ENCODE measurements at places on chromosomes 13 and 19.

DNA sequence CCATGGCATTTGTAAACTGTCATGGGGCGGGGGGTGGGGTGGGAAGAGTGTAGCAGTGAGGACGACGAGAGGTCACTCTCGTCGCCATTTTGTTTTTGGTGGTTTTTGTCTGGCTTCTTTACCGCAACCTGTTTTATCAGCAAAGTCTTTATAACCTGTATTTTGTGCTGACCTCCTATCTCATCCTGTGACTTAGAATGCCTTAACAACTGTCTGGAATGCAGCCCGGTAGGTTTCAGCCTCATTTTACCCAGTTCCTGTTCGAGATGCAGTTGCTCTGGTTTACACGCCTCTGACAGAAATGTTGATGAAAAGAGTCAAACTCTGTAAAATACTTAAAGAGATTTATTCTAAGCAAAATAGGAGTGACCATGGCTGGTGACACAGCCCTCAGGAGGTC, 852.0 kb downstream of the DACH1 start:
- DNase-seq, result no peak

DNA sequence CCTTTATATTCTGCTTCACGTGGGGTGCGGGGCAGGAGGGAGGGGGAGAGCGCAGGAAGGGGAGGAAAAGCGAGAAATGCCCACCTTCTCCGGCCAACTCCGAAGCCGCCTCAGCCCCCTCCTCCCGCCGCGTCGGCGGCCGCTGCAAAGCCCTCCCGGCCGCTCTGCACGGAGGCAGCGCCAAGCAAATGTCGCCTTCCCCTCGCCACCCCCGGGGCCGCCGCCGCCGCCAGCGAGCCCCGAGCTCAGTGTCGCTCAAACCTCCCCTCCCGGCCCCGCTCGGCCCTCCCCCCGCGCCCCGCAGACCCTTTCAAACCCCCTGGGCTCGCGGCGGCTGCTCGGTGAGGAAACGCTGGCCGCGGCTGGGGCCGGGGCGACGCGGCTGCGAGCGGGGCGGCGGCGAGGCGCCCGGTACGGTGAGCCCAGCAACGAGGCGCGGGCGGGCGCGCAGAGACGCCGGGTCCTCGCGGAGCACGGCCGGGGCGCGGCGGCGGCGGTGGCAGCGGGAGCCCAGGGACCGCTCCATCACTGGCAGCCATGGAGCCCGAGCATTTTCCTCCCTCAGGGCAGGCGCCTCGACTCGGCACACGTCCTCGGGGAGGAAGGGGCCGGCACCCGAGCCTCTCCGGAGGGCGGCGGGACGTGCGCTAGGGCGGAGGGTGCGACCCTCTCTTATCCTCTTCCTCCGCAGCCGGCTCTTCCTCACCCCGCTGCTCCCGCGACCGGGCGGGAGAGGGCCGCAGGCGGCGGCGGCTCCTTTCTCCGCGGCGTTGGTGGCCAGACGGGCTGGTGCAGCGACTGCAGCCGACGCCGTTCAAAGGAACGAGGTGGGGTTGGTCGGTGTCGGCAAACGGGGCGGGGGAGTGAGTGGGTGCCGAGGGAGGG, 463 bp upstream of the TSC22D1 start:
- no peak for DNase-seq

- DNase-seq, result no peak
Measured at GRCh38 chr19:3480383-3481091, at the start of gene SMIM24. TSS of gene SMIM24 (minus strand) at chr19:3480525. CDS start at chr19:3480463, 62 bp downstream.

DNA sequence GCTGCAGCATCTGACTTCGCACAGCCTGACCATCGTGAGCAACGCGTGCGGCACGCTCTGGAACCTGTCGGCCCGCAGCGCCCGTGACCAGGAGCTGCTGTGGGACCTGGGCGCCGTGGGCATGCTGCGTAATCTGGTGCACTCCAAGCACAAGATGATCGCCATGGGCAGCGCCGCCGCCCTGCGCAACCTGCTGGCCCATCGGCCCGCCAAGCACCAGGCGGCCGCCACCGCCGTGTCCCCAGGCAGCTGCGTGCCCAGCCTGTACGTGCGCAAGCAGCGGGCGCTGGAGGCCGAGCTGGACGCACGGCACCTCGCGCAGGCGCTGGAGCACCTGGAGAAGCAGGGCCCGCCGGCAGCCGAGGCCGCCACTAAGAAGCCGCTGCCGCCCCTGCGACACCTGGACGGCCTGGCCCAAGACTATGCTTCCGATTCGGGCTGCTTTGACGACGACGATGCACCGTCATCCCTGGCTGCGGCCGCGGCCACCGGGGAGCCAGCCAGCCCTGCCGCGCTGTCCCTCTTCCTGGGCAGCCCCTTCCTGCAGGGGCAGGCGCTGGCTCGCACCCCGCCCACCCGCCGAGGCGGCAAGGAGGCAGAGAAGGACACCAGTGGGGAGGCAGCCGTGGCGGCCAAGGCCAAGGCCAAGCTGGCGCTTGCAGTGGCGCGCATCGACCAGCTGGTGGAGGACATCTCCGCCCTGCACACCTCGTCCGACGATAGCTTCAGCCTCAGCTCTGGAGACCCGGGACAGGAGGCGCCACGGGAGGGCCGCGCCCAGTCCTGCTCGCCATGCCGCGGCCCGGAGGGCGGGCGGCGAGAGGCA, 13.6 kb downstream of the C19orf25 start:
- no peak for DNase-seq

- no peak for DNase-seq
Measured at GRCh38 chr13:27997904-27998522, 9.5 kb upstream of the URAD start.

- no peak for DNase-seq
Measured at GRCh38 chr13:103184413-103184812, 118.2 kb upstream of the SLC10A2 start.

- no peak for DNase-seq
Measured at GRCh38 chr13:39200249-39200910, 162.1 kb downstream of the NHLRC3 start.

DNA sequence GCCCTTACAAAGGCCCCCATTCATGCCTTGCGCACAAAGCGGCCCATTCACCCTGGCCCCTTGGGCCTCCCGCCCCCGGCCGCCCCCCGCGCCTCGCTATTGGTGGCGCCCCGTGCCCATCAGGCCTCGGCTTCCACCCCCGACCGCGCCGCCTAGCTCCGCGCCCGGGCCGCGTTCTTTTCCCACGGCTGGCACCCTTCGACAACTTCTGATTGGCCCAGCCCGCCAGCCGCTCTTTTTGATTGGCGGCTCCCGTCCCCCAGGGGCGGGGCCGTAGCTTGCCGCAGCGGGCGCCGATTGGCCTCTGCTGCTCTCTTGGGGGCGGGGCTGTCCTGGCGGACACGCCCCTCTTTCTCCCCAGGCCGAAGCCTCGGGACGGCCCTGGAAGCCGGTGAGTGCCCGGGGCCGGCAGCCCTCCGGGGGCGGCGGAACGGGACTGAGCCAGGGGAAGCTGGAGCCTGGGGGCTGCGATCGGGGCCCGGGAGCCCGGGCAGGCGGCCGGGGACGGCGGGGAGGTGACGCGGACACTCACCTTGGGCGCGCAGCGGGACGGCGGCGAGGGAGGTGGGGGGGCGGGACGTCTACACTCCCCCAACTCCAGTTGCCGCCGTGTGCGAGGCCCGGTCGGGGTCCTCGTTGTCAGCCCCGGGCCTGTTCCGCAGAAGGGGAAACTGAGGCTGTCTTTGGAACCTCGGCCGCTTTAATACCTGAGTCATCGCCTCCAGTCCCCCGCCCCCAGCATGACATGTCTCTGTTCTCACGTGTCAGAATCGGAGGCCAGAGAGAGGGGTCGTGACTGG, at the start of gene MYH14:
Gene MYH14 (plus strand): TSS at position 342 of the 800 bp plus-strand sequence. CDS start 6,744 bp downstream, outside the sequence.
- DNase-seq, result no peak

DNA sequence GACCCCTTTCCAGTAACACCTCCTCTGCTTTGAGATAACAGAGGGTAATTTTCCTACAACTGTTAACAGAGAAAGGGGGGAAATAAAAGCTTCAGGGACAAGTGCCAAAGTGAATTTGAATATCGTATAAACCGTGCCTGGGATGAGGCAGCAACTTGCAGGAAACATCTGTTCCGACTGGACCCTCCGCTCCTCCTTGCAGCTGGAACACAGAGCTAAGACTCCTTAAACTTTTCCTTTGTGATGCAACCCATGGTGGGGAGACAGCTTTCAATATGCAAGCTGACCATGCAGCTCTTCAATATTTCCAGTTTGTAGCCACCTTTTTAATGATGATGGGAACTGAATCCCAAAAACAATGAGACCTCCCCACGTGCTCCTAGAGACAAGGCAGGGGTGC, 432.6 kb downstream of the ZNF536 start:
- DNase-seq, result no peak

DNA sequence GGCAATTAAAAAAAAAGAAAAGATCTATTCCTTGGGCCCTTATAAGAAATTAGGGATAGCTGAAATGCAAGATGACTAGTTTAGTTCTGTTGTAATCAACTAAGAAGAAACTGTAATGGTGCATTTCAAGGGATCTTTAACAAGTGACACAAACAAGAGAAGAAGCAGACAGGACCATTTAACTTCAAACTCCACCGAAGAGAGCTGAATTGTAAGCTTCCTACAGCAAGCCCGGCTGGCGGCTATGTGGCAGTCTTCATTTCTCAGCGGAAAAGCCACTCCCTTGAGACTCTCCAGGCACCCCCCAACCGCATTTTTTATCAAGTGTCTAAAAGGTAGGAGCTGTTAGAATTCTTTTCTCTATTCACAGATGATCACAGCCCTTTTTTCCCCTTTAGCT, 305.2 kb upstream of the ZNF507 start:
- no peak for DNase-seq

GRCh38 chr13:112443995-112444311, 67.8 kb downstream of the SPACA7 start:
- peak; percentile 6 for DNase-seq

GRCh38 chr19:18183529-18183928, 9.5 kb upstream of the MPV17L2 start:
- no peak for DNase-seq

- no peak for DNase-seq
Measured at GRCh38 chr19:2820112-2820702, 539 bp downstream of the ZNF554 start.

- no peak for DNase-seq
Measured at GRCh38 chr19:52936954-52937325, 13.7 kb upstream of the ZNF888 start.

DNA sequence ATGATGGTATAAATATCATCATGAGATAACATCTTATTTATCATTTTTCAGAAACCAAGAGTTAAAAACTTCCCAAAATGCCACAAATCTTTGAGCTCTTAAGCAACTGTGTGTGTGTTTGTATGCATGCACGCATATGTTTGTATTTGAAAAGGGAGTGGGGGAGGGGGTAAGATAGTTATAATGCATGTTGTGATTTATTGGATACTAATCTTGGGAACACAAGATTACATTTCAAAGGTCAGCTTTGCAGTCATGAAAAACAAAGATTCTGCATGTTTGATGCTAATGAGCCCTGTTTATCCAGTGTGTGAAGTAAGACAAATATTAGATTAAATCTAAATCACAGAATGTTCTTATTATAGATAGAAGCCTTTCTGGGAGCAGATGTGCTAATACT, 355.9 kb downstream of the DCT start:
- DNase-seq, result no peak

DNA sequence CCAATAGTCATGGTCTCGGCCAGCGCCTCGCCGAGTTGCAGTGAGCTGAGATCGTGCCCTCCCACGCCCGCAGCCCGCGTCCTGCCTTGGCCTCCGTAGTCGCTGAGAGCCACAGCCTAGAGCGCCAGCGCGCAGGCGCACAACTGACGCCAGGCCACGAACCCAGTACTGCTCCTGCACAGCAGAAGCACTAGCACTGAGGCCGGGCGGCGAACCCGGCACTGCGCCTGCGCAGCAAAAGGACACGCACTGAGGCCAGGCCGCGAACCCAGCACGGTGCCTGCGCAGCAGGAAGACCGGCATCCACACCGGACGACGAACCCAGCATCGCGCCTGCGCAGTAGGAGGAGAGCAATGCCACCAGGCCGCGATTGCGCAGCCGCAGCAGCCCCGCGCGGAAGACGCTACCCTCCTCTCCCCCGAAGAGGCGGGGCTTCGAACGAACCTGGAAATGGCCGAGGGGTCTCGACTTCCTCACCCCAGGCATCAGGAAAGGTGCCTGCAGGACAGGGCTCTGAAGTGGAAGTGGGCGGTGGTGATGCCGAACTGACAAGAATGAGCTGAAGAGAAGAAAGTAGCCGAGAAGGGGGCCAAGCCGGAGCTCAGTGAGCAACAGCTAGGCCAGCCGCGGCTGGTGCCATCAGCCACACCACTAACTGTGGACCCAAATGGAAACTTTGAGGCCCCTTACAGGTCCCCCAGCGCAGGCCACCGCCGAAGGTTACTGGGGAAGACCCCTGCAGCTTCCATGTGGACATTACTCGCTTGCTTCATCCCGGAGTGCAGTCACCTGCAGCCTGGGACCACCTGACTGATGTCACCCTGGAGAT, 7.5 kb downstream of the F10 start:
- DNase-seq, result no peak

- DNase-seq, result no peak
Measured at GRCh38 chr13:99178636-99179035, 22.0 kb upstream of the UBAC2 start.

- no peak for DNase-seq
Measured at GRCh38 chr13:102847272-102848234, 1.7 kb downstream of the ERCC5 start.

DNA sequence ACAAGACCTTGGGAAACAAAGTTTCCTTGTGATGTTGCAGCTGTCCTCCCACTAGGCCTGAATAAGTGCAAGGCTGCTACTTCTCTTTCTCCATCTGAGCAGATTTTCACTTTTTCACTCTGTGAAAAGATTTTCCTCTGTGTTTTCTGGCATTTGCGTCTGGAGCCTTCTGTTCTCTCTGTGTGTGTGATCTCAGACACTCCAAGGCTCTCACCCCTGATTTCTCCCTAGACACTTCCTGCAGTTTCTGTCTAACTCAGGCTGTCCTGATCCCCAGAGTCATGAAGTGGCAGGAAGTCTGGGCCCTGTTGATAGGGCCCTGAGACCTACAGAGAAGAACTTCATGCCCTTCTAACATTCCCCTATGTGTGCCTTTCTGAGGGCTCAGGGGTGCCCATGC, 37.2 kb downstream of the SIGLEC7 start:
- DNase-seq, result no peak

DNA sequence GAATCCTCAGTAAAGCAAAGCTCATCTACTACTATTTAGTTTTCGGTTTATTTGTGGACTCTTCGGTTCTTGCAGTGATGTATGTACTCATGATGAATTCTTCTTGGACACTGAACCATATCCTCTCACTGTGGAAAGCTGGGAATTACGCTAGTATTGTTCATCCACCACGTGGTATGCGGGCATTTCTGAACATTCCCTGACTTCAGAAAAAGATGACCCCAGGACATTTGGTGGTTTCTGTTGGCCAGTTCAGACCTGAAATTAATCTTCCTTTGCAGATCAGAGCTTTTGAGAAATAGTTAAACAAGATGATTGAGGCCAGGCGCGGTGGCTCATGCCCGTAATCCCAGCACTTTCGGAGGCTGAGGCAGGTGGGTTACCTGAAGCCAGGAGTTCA, 25.3 kb upstream of the FBN3 start:
- no peak for DNase-seq

GRCh38 chr13:107678075-107678689, 537.2 kb downstream of the LIG4 start:
- DNase-seq, result no peak

DNA sequence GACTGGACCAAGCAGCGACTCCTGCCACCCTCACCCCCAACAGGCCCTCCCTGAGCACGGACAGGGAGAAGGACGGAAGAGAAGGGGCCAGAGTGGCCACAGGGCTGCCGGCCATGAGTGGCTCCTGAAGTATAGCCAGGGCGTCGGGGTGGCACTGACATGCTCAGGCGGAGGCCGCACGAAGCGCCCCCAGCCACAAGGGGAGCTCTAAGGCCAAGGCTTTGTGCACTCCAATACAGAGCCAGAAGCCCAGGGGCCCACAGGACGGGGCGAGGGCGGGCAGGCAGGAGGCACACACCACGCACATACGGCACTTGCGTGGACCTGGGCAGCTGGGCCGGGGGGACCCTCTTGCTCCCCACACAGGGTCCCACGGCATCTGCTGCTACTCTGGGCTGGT, 52.0 kb downstream of the KLF2 start:
- DNase-seq, result no peak

Data from smooth muscle cell of the brain vasculature (primary cell).